ENCODE measurements at places on chromosomes 16 and 17.

- DNase-seq: no peak
Measured at GRCh38 chr17:2707721-2708584, 3.6 kb downstream of the CLUH start.

DNA sequence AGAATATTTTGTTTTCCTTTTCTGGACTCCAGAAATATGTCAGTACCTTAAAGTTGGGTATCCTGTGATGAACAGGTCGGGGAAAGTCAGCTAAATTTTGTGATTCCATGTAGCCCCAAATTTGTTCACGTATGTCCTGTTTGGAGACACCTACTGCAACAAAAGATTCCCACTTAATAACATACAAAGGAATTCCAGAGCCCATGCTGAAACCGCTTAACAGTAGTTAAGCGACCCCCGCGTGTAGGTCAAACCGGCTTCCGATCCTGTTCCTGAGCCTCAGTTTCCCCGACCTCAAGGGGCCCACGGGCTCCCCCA, 477 bp downstream of the MTHFSD start:
- no peak for DNase-seq

- DNase-seq: no peak
Measured at GRCh38 chr16:23055481-23055880, 93.8 kb downstream of the USP31 start.

- DNase-seq: no peak
Measured at GRCh38 chr16:2095918-2096582, 39.6 kb downstream of the PKD1 start.

DNA sequence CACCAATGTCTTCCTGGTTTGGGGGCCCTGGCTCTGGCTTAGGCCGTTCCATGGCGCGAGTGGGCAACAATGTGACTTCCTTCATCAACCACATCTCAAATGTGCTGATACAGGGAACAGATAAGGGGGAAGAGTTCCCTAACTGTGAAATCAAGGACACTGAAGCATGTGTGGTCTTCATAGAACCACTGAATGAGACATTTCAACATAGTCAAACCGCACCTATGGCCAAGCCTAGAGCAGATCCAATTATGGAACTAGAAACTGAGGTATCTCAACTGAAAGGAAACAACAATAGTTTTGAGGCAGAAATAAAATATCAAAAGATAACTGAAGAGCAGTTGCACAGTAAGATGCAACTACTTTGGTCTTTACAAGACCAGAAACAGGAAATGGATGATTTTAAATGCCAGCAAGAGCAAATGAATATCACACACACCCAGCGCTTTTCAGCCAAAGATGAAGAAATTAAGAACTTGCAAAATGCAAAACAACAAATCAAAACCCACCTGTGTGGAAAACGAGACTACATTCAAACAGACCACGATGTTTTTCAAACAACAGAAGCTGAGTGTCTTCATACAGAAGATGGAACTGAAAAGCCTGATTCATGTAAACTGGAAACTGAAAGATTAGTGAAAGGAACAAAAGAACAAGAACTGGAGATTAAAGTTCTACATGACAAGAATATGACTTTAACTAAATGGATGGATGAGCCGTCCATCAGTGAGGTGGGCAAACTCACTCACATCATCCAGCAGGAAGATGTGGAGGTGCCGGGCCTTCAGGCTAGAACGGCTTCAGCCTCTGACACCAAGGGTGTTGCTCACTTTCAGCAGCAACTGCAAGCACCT, 18.1 kb upstream of the LCMT1 start:
- no peak for DNase-seq

DNA sequence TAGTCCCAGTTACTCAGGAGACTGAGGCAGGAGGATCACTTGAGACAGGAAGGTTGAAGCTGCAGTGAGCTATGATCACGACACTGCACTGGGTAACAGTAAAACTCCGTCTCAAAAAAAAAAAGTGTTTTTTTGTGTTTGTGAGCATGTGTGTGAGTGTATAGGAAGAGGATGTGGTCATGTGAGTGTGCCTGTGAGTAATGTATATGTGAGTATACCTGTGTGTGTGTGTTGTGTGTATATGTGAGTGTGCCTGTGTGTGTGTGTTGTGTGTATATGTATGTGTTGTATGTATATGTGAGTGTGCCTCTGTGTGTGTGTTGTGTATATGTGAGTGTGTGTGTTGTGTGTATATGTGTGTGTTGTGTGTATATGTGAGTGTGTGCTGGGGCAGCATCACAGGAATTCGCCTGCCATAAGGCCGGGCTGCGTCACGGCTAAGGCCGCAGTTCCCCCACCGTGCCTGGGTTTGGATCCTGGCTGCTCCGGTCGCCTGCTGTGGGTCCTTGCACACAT, 21.4 kb upstream of the NPTX1 start:
- DNase-seq: no peak

DNA sequence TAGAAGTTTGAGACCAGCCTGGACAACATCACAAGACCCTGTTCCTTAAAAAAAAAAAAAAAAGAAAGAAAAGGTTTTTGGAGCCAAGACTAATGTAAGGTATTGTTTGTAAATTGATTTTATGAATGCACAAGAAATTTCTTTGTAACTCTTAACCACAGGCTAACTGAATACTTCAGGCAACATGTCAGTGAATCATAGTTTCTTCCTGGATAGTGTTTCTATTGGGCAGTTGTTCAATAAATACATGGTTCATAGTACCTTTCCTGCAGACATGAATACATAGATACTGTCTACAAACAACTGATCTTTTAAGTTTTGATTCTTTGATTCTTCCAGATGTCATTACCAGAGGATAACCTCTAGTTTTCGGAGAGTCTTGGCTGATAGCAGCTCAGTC, 11.6 kb downstream of the DDX42 start:
- no peak for DNase-seq

DNA sequence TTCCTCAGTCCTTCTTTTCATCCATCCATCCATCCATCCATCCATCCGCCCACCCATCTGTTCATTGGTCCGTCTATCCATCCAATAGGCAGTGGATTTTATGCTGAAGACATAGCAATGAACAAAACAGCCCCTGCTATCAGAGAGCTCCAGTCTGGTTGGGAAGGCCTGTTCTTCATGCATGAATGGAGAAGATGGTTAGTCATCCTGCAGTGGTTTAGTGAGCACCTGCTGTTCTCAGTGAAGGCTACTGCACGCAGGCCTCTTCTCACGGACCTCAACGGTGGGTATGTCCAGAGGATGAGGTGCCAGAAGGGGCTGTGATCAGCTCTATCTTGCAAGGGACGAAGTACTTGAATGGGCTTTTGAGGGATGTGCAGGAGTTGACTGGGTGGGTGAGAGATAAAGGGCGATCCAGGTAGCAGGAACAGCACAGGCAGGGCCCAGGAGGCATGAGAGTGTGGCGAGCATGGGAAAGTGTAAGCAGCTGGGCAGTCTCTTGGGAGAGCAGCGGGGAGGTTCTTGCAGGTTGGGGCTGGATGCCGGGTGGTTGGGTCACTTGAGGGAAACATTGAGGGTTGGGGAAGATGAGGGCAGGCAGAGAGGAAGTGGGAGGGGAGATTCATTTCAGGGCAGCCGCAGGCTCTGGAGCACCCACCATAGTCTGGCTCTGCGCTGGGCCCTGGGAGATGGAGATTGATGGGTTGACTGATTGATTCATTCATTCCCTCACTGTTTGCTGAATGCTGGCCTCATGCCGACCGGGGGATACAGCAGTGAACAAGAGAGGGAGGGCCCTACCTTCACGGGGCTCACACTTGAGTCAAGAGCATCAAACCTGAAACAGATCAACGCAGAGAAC, 115.0 kb upstream of the CIBAR2 start:
- DNase-seq: no peak

DNA sequence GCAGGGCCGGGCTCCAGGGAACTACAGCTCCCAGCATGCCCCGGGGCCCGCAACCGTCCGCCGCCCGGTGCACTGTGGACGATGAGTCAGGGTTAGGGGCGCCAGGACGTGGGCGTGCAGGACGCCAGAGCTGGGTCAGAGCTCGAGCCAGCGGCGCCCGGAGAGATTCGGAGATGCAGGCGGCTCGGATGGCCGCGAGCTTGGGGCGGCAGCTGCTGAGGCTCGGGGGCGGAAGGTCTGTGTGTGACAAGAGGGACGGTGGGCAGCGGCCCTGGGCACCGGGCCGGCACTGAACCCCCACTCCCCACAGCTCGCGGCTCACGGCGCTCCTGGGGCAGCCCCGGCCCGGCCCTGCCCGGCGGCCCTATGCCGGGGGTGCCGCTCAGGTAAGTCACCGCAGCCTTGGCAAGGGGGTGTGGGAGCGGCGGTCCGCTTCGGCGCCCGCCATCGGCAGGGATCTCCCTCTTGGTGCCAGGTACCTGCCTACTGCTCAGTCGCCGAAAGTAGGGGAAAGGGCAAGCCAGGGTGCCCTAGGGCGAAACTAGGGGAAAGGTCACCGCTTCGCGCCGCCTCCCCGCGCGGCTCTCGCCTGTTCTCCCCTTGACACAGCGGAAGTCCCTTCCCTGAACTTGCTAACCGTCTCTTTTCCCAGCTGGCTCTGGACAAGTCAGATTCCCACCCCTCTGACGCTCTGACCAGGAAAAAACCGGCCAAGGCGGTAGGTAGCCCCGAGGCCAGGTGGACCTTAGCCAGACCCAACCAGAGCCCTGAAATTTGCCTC, at the start of the genes ACADVL and DLG4:
Gene ACADVL (plus strand): TSS at position 127 of the 781 bp plus-strand sequence. CDS start 47 bp downstream, at position 174.
Gene DLG4 (minus strand): TSS at position 25 of the 781 bp plus-strand sequence.
- DNase-seq: peak; percentile 81

DNA sequence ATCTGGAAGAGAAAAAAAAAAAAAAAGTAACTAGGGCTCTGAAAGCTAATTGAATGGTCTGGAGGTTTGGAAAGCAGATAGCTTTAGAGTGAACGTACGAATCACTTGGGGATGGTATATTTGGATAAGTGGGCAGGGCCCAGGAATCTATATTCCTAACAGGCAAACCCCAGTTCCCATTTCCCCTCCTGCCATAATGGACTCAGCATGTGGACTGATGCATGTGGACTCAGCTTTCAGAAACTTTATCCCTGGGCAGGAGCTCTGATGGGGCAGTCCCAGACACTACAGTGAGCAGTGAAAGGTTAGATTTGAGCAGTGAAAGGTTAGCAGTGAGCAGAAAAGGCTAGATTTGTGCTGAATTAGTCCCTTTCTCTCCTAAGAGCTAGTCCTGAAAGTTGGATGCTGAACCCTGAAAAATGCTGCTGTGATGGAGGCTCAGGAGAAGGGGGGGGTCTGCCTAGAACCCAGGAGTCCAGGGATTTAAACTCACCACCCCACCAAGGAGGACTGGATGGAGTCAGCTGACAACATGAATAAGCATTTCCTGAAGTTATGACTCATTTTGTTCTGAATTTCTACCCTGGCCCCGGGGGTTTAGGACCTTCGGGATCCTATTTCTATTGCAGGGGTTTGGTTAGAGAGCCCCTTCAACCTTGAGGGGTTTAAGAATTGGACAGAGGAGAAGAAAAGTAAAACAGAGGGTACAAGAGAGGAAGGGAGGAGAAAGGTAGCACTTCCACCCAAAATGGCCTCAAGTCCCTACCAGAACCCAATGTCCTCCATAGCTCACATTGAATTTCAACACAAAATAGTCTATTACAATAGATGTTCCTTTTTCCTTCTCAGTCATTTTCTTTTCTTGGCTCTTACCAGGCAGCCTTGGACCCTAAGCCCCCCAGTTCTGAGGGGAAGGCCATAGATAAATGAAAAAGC, 10.3 kb upstream of the FZD2 start:
- peak; percentile 74 for DNase-seq
